ENCODE measurements at places on chromosomes 1 and 21.

GRCh38 chr21:46159841-46160656 is 4.7 kb upstream of the FTCD start:
- DNase-seq = peak; percentile 11

- no peak for DNase-seq
Observed at GRCh38 chr21:32299695-32300094, 1.0 kb downstream of the MRAP start.

DNA sequence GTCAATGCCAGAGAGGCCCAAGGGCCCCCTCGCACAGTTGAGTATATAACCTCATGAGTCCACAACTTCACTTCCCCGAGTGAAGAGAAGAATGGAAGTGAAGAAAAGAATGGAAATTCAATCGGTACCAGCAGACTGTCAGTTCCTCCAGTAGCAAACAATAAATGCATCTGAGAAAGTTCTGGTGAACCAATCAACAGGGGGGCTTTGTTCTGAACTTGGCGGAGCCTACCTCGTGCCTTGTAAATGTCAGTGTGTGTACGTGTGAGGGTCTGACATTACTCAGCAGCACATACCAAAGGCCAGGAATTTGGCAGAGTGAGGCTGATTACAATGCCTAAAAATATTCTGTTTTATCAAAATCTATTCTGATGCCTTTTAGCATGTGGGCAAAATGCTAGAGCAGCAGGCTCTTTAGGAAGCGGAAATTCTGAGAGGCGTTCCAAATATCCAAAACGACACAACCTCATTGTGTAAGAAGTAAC is 238.5 kb downstream of the LTN1 start:
- DNase-seq = peak; percentile 30

GRCh38 chr1:9009438-9010370 is 16.5 kb downstream of the SLC2A7 start:
- DNase-seq = peak; percentile 39

GRCh38 chr1:97159342-97159741 is 437.8 kb downstream of the PTBP2 start:
- DNase-seq = no peak

- no peak for DNase-seq
Observed at GRCh38 chr1:228927946-228928898, 192.9 kb downstream of the RHOU start.

- DNase-seq = no peak
Observed at GRCh38 chr1:74222701-74223100, 12.5 kb upstream of the TNNI3K start.

DNA sequence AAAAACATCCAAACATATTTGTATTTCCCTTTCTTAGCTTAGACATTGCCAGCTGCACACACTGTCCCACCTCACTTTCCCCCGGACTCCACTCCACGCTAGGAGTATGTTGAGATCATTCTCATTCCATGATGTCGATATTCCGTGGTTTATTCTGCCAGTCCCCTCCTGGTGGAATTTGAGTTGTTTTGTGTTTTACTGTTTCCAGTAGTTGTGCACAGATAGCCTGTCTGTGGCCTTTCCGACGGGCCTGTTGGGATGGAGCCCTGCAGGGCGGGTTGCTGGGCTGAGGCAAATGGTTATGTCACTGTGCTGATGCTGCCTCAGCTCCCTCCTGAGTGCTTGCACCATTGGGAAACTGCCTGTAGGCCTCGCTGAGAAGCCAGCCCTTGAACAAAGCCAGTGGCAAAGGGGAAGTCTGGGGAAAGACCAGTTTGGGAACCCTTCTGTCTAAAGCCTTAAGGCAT is 12.8 kb downstream of the TRAPPC10 start:
- peak; percentile 55 for DNase-seq

DNA sequence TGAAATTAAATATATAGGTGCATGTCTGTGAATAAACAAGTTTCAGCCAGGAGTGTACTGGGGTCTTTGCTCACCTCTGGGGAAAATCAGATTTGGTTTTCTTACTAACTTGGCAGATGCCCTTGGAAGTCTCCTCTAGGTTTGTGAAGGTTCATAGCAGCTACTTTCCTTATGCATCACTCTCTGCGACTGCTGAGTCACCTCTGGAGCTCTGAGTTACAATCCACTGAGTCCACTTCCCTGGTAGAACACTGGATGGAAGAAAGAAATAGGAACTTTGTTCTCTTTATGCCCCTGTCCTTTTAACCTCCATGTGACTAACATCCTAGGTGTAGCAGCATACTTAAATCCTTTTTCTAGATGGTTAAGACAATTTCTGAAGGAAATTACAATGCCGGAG is 4.4 kb upstream of the FASLG start:
- no peak for DNase-seq

- DNase-seq = no peak
Observed at GRCh38 chr1:220885971-220886370, 6.7 kb downstream of the HLX start.

GRCh38 chr1:182626527-182626926 is 22.3 kb upstream of the RGS16 start:
- DNase-seq = no peak

- DNase-seq = no peak
Observed at GRCh38 chr21:39568361-39568760, 44.4 kb upstream of the B3GALT5 start.
